ENCODE measurements at places on chromosomes 2 and 18.
A peak's percentile ranks its signal among the peaks of the same experiment; 100 is the strongest.

DNA sequence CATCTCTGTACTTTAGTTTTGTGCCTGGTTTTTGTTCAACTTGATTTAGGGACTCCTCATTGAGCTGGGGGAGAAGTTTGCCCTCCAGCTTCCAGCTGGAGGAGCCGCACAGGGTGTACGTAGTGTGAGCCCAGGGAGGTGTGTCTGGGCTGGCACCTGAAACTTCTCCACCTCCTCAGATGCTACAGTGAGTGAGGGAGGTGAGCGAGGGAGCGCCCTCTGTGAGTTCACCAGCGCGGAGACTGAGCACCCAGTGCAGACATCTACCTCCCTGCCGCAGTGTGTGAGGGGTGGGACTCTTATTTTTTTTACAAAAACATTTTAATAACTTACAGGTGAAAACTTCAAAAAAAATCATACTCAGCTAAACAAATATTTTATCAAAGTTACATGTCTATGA is 204.2 kb upstream of the HS6ST1 start:
- no peak for DNase-seq

- no peak for DNase-seq
These were observed 64.0 kb downstream of the LRRTM4 start for GRCh38 chr2:77458216-77458615.

GRCh38 chr2:136168720-136169119 is 50.8 kb upstream of the CXCR4 start:
- DNase-seq, result no peak

DNA sequence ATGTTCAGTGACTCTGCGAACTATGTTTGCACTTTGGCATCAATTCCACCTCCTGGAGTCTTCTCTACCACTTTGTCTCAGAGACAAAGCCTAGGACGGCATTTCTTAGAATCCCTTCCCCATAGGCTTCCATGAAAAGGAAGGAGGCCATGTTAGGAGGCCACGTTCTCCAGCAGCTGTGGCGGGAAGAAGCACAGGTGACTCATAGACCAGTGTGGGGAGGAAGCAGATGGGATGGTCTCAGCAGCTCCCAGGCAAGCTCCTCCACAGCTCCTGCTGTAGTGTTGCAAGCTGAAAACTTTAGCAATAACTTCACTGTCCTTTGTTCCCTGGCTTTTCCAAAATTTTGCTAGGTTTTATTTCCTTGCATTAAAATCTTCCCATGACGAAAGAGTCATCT is 781.3 kb upstream of the ID2 start:
- peak; percentile 69 for DNase-seq

DNA sequence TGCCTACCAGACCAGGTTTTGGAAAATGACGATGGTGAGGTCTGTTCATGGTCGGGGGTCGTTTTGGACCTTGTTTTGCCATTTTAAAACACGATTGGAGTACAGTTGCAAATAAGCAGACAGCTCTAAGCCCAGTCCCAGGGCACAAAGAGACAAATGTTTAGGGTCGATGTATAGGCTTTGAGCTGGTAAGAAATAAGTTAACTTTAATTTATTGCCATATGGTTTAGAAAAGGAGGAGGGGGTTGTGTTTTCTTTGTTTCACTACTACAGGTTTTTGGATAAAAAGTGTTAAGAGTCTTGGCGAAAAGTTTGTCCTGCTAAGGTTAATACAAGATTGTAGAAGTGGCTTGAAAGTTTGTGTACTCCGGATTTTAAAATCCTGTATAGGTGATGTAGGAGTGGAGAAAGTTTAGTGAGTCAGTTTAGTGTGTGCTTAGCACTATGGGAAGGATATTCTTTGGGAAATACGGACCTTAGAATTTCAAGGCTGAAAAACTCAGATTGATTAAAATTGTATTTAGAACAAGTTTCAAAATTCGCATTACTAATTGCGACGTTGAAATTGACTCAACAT is 1.3 kb downstream of the KCMF1 start:
- no peak for DNase-seq

All from bone marrow (tissue), 2 donors.